Stimulated activated CD4-positive, alpha-beta T cell treated with anti-CD3 and anti-CD28 coated beads, Interleukin-12 subunit alpha, Interleukin-12 subunit beta, amount 100 ng/mL, for 4 hours (primary cell): ENCODE measurements at places on chromosomes 11 and 22.
A peak's percentile ranks its signal among the peaks of the same experiment; 100 is the strongest.

- DNase-seq, result no peak
Observed at GRCh38 chr11:129950101-129951091, 52.2 kb downstream of the PRDM10 start.

DNA sequence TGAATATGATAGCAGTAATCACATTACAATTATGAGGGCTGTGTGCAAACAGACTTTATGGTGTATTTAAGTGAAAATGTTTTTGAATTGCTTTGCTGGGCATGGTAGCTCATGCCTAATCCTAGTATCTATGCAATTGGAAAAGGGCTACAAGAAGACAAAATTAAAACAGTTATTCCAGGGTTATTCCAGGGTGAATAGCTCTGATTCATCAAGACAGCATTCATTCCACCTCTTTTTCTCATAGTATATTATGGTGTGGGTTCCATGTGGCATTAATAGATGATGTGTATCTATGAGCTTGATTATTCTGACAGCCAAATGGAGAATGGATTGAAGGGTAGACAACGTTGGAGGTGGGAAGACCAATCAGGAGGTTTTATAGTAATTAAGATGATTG is 12.1 kb upstream of the SIDT2 start:
- no peak for DNase-seq

DNA sequence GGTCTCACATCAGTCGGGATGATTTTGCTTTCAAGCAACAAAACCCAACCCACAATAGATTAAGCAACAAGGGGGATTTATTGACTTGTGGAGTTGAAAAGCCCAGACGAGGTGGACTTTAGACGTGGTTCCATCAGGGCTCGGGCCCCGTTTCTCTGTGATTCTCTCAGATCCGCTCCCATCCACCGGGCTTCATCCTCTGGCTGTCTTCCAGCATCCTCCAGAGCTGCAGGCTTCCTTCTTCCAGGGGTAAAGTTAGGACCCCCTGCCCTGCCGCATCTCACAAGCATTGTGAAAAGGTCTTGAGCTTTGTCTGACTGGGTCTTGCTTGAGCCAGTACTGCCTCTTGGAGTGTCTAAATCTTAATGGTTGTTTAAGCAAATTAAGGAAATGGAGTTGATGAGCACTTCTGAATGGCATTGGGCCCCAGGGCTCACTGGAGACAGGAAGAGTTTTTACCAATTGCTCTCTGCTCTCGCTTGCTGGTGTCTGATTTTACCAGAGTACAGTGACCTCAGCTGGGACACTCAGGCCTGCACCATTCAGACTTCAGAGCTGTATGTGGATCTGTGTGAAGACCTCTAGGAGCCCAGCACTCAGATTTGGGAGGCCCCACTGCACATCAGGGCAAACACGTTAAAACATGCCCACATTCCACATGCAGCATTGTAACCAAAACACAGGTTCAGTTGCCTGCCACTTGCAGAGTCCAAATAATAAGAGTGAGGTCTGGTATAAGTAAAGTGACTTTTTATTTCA is 13.5 kb upstream of the FTH1 start:
- DNase-seq, result no peak

GRCh38 chr11:7490535-7490934 is 5.2 kb downstream of the OLFML1 start:
- DNase-seq, result no peak

- DNase-seq, result no peak
Observed at GRCh38 chr22:32861330-32861729, 59.8 kb downstream of the TIMP3 start.

- DNase-seq, result no peak
Observed at GRCh38 chr11:101444851-101445250, 139.0 kb downstream of the TRPC6 start.

- peak; percentile 11 for DNase-seq
Observed at GRCh38 chr11:130122141-130122575, 37.4 kb upstream of the ST14 start.

- DNase-seq, result no peak
Observed at GRCh38 chr22:34861787-34862186, 204.2 kb upstream of the ISX start.

DNA sequence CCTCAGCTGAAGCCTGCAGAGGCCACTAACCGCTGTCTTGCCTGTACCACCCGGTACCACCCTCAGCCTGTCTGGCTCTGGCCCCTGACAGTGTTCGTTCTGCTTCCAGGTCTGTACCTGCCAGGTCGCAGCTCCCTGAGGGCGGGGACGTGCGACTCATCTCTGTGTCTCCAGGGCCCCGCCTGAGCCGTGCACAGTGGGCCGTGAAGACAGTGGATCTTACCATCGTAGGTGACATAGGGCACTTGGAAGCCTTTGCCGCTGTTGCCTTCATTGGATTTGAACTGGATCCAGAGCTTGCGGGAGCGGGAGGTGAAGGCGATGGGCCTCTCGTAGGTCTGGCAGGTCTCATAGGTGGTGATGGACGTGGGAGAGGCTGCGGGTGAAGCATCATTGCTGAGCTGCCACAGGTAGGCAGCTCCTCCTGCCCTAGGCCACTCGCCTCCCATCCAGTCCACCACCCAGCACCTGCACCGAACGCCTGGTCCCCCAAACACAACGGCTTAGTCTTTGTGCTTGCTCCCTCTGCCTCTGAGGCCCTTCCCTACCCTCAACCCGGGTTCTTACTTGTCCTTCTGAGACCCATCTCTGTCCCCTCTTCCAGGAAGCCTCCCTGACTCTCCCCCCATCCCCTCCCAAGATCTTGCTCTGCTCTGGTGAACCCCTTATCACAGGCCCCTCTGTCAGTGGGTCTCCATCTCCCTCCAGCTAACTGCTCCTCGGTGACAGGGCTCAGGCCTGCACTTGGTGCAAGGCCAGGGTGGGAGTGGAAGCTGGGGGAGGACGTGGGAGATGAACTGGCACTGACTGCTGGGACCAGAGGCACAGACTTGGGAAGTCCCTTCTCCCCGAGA is 21.1 kb upstream of the TTLL12 start:
- DNase-seq, result no peak

DNA sequence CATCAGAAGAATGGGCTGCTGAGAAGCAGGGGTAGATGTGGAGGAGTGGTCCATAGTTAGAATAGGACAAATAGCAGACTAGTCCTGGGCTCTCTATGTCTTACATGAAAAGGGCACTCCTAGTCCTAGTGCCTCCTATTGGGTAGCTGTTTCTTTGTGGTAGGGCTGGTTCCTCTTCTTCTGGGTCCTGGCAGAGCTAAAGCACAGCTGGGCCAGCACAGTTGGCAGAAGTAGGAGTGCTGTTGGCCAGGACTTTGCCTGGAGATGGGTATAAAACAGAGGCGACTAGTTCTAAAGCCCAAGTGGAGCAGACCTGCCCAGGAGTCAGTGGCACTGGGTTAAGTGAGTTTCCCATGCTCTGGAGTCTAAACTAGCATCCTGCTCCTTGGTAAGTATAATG is 55.2 kb downstream of the PPFIBP2 start:
- no peak for DNase-seq

GRCh38 chr11:35671396-35672127 is 9.0 kb downstream of the TRIM44 start:
- no peak for DNase-seq
